ENCODE measurements at places on chromosomes 7 and 10. TPM values are rescaled to one million over a fixed set of nuclear protein-coding genes. Genes with fewer than 3 reads are reported as not detected.

DNA sequence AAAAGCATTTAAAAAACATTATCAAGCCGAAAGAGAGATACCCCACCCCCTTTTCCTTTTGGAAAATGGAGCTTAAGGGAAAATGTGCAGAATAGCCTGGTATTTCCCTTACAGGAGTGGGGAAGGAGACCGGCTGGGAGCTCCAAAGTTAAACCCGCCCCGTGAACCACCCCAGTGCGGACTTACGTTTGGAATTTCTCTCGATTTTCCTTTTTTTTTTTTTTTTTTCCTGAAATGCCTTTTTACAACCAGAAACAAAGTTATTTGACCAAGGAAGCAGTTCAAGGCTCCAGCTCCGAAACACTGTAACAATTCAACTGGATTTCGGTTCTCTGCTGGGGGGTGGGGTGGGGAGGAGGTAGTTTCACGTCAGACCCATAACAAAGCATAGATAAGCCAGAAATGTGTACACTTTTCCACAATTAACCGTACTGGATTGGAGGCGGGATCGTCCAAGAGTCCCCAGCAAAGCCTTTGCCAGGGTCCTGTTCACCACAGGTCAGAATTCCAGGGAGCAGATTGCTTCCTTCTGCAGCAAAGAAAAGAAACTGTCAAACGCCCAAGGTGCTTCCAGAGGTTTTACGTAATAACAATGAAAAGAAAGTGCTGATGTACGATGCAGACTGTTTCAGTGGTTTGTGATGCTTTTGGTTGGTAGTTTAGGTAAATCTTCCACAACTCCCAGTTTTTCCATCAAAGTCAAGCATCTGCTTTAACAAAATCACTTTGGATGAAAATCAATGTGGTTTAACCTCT is 6.7 kb downstream of the SKIDA1 start:
- no peak for DNase-seq

DNA sequence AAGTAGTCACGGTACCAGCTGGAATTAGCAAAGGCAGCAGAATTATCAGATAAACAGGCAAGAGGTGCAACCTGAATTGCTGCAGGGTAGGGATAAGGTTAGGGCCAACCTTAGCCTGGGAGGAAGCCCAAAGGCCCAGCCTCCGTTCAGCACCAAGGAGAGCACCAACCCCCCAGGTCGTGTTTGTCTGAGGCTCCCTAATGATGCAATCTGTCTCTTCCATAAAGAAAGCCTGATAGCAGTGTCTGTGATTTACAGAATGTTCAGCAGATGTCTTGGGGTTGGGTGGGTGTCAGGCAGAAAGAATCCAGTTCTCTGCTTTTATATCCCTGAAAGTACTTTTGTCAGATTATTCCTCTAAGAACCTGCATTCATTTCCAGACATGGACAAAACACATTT is 328.4 kb upstream of the AOAH start:
- peak; percentile 33 for DNase-seq

- DNase-seq = no peak
These were observed 91.2 kb downstream of the OTUD1 start for GRCh38 chr10:23530079-23530478.

The SPDYE5 gene
- not detected for total RNA-seq
